ENCODE measurements at places on chromosomes 5 and 9. TPM values are rescaled to one million over a fixed set of nuclear protein-coding genes. Genes with fewer than 3 reads are reported as not detected.

The HMMR gene
- total RNA-seq: 1.2 TPM

DNA sequence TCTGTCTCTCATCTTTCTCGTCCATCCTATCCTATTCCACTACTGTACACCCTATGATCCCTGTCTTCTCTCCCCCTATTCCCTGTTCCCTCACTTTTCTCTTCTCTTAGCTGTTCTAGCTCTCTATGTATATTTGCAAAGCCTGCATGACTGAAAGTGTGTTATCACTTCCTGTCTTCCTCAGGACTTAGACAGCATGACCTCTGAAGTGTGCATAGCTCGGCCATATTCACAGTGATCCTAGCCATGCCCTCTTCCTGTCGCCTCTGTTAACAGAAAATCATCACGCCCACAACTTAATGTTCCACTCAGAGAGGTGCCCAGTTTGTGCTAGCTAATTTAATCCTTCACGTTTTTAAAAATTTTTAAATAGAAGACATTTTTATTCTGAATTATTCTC is 35.8 kb upstream of the CDH6 start:
- DNase-seq: no peak

The SLC9A3 gene
- total RNA-seq: 1.8 TPM

GRCh38 chr9:94800424-94801117 is 74.1 kb downstream of the AOPEP start:
- no peak for DNase-seq

The PTCD2 gene
- 13.6 TPM for total RNA-seq

DNA sequence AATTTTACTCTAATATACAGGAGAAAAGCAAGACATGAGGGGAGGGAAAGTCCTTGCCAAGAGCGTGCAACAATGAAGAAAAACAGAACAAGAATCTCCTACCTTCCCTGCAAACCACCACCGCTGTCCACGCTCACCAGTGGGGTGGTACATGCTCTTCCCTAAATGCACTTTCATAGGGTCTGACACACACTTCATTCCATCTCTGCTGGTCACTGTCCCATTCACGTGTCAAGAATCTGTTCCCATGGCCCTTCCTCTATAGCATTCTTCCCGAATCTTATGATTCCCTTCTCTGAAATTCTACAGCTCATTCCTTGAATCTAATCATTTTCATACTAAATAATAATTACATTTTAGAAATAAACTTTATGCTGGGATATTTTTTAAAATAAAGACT is 11.4 kb upstream of the DNAH5 start:
- DNase-seq: no peak

- peak; percentile 85 for DNase-seq
These were observed 569.5 kb downstream of the PSAT1 start for GRCh38 chr9:78866207-78867132.

DNA sequence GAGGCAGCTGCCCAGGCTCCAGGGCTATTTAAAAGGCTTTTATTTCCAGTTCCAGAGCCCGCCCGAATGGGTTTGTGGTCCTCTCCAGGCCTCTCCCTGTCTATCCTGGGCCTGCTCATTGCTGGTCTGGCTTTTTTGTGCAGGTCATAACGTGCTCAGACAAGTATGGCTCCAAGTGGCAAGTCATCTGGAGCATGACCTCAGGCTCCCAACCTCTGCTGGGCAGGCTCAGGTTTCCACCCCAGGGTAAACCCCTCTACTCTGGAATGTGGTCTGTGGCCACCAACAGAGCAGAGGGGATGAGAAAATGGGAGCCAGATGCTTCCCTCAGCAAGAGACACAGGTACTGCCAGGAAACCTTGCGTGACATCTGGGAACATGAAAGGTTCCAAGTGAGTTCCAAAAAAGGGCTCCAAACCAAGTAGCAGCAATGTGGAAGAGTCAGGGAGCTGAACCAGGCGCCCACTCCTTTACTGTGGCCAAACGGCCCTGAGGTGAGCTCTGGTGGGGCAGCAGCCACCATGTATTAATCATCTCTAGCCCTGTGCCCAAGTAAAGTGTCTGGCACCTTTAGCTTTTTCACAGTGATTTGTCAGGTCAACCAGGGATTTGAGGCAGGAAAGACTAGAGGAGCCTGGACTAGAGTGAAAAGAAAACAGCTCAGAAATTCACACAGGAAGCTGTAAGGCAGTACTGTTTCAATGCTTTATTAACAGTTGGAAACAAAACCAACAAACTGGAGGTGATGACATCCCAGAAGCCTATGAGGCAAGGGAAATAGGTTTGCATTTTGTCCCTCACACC is 25.7 kb downstream of the PCDHGC5 start:
- DNase-seq: peak; percentile 58

DNA sequence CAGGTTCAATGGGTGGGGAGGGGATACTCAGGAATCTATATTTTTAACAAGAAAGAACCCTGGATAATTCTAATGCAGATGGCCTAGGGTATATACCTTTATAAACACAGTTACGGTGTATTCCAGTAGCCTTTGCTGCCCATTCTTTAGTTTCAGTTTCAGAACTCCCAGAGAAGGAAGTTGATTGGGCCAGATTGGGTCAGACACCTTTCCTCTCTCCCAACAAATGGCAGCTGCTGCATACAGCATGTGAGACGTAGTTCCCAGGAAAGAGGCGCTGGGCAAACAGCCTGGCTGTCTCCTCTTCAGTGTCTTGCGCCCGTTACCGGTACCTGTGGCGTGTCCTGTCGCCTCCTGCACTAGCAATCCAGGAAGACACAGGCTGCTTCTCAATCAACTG is 20.4 kb downstream of the ACO1 start:
- no peak for DNase-seq

DNA sequence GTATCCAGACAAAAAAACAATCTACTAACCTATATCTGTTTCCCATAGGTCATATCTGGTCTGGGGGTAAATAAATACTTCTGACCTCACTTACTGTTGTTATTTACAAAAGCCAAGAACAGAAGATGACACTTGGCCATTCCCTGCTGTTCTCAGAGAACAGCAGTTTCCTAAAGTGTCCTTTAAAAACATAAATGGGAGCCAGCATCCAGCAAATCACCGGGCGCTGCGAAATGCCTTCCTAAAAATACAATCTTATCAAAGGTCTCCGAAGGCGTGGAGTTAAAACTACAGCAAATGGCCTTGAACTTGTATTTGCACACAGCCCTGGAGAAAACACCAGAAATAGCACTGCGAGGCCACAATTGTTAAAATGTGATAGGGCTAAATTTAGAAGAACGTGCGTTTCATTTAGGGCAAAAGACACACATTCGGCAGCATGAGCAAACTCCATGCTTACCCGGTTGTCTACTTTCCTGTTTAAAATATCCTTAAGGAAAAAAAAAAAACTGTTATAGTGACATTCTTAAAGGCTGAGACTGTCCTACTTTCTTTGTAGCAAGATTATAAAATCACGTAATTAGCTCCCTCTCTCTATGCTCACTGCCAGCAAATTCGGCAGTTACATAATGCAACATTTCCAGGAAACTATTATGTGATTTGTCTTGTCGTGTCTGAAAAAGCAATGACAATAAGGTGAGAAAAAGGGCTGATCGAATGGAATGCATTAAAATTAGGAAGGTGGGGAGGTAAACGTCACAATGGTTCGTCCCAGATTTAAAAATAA is 1.5 kb downstream of the NFIL3 start:
- peak; percentile 75 for DNase-seq

The BTNL3 gene
- total RNA-seq: not detected

GRCh38 chr9:131622523-131622922 is 77.2 kb downstream of the PRRT1B start:
- DNase-seq: no peak

The MSX2 gene
- total RNA-seq: under 0.01 TPM

The DBH gene
- total RNA-seq: not detected

The QRFP gene
- total RNA-seq: not detected

The ENHO gene
- not detected for total RNA-seq

DNA sequence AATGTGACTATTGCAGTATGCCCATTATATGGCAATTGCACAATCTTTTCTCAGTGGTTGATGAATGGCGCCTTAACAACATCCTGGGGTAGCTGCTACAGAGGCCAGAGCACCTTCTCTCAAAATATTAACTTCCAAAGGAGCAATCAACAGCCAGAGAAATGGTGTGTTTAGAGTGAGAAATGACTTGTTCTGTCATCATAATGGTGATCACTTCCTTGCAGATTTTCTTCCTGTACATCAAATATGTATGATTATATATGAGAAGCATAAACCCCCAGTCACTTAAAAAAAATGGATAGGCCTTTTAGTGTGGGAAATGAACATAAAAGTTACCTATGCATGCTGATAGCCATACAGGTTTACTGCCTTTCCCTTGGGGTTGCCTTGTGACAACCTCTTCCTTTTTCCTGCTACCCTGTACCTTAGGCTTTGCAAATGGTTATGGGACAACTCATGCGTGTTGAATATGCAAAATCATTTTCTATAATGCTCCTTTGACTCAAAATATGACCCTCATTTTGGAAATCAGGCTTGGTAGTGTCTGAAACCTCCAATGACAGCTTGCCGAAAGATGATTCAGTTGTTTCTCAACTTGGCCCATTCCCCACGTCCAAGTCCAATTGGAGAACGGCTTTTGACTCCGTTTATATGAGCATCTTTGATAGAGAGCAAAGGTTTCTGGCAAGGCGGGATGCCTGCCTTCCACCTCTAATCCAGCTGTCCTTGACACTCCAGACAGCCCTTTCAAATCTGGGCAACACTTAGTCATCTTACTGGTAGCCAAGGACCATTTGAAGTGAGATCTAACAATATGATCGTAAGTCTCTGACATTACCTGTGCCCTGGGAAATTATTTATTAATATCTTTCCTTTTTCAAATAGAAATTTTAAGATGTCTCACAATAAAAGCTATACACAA is 69.3 kb downstream of the SLC1A1 start:
- no peak for DNase-seq

- no peak for DNase-seq
These were observed 291.6 kb downstream of the DOCK8 start for GRCh38 chr9:506281-506680.

Measured in fibroblast of the aortic adventitia (primary cell).